ENCODE measurements at places on chromosomes 5 and 9.

- DNase-seq: no peak
Observed at GRCh38 chr5:72497823-72498222, 9.4 kb downstream of the ZNF366 start.

- no peak for DNase-seq
Observed at GRCh38 chr9:128323212-128323730, 632 bp downstream of the COQ4 start.

GRCh38 chr9:89993678-89994630 lies 389.1 kb downstream of the GADD45G start:
- DNase-seq: no peak

- DNase-seq: no peak
Observed at GRCh38 chr5:96978812-96979449, 43.1 kb downstream of the LNPEP start.

DNA sequence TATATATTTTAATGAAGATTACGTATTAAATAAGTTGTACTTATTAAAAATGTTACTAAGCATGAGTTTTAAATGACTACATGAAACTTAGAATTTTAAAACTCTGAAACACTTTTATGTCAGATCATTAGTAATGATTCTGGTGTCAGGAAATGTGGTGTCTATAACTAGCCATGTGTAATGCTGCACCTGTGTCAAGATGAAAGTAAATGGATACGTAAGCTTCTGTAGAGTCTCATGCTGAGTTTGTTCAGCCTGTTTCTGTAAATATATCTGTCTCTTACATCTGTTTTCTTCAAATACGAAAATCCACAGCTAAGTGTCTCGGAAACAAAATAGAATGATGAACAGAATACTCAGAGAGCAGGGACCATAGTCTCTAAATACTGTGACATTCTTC lies 278.0 kb upstream of the SMC2 start:
- no peak for DNase-seq

GRCh38 chr9:2066312-2067273 lies 51.4 kb downstream of the SMARCA2 start:
- no peak for DNase-seq

- no peak for DNase-seq
Observed at GRCh38 chr5:168147106-168147505, 144.3 kb upstream of the WWC1 start.
